NCI-H1092 (cell line): ENCODE measurements at places on chromosomes 12 and 14.
A peak's percentile ranks its signal among the peaks of the same experiment; 100 is the strongest.

- DNase-seq, result no peak
Observed at GRCh38 chr14:24279301-24280186, 8.1 kb upstream of the RABGGTA start.

GRCh38 chr14:37021390-37021789, 151.0 kb downstream of the SLC25A21 start:
- no peak for DNase-seq

GRCh38 chr12:8546591-8546990, 5.9 kb upstream of the CLEC4E start:
- no peak for DNase-seq

GRCh38 chr14:60226298-60226697, 22.7 kb upstream of the PPM1A start:
- no peak for DNase-seq

- DNase-seq, result peak; percentile 84
Observed at GRCh38 chr14:37591311-37591940, 3.6 kb downstream of the FOXA1 start.

- peak; percentile 90 for DNase-seq
Observed at GRCh38 chr12:53696285-53696654, 20.4 kb upstream of the ATP5MC2 start.

DNA sequence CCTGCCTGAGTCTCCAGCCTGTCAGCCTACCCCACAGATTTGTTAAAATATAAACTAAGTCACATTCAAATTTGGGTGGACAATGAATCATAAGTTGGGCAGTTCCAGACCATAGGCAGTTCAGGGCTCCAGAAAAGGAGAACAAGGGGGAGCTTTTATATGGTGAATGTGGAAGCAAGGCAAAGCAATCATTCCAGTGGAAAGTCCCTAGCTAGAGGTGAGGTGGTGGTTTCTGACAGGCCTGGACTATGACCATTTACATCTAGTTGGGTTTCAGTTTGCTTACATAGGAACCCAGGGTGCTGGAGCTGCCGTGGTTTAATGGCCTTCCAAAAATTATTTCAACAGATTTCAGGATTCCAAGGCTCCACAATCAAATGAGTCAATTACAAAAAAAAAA, 207.3 kb downstream of the AEBP2 start:
- DNase-seq, result no peak

DNA sequence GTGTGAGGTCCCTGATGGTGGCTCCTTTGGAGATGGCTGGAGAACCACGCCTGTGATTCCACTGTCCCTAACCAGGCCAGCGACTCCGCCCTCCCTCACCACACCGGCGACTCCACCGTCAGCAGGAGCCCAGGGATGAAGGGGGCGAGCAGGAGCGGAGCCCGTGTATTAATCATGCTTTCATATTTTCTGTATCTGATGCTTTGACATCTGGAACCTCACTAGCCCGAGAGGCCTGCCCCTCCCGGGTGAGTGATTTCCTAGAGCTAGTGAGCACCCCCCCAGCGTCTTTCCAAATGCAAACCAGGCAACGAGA, 69.9 kb downstream of the NOC4L start:
- no peak for DNase-seq

- DNase-seq, result no peak
Observed at GRCh38 chr14:74275241-74275841, 27.4 kb downstream of the ABCD4 start.
